ENCODE measurements at places on chromosomes 7 and 10.

- DNase-seq, result peak; percentile 79
Observed at GRCh38 chr7:5596046-5596895, 172.6 kb upstream of the TNRC18 start.

- no peak for DNase-seq
Observed at GRCh38 chr7:31494421-31494820, 19.5 kb upstream of the ITPRID1 start.

DNA sequence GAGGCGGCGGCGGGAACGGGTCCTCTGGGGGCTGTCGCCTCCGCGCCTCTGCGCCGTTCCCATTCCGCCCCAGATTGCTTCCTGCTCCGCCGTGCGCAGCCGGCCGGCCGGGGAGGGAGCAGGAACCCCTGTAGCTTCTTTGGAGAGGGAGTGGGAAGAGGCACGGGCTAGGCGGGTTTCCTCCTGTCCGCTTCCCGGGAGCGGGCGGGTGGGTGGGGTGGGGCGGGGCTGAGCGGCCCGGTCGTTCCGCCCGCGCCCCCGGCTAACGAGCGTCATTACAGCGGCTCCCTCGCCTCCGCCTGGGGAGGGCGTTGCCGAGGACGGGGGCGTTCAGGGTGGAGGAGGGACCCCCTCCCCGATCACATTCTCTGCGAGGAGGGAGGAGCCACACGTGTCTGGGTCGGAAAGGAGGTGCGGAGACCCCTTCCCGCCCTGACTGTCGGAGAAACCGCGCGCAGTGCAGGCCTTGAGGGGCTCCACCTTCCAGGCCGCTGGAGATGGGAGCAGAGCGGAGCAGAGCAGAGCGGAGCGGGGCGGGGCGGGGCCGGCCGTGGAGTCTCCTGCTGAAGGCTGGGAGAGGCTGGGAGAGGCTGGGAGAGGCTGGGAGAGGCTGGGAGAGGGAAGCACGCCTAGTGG lies 39.7 kb downstream of the AGAP3 start:
- DNase-seq, result no peak

GRCh38 chr10:128151031-128151430 lies 24.8 kb upstream of the MKI67 start:
- no peak for DNase-seq

GRCh38 chr10:101238732-101239105 lies 9.5 kb upstream of the LBX1 start:
- DNase-seq, result peak; percentile 47

DNA sequence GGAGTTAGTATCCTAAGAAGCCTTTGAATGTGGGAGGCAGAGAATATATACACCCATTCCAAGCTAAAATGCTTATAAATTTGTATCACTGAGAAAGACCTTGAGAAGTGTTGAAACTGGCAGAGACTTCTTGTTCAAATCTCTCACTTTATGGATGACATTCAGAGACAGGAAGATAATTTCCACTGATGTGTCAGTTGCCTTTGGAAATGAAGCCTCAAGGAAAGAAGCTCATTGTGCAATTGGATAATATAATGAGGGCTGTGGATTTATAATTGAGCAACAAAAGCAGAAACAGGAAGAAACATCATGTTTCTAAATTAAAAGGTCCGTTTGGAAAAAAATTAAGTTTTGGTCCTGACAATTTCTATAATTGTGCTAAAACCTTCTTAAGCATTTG lies 789.9 kb upstream of the IGFBP3 start:
- DNase-seq, result no peak

DNA sequence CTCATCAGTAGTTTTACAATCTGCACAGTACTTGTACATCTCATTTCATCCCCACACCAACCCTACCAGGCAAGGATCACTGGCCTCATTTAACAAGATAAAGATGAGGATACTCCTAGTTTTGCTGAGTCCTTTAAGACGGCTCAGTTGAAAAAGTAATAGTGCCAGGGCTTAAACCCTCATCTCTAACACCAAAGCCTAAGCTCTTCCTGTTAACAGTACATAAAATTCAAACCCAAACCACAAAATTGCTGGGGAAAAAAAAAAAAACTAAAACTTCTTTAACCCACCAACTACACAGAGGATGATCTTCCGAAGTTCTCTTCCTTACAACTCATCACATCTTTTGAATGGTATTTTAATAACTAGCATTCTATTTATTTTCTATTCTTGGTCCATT lies 1.3 kb downstream of the SAR1A start:
- no peak for DNase-seq

GRCh38 chr10:127033216-127034033 lies 128.2 kb downstream of the DOCK1 start:
- no peak for DNase-seq

GRCh38 chr10:30411263-30411662 lies 22.7 kb upstream of the MAP3K8 start:
- DNase-seq, result no peak

DNA sequence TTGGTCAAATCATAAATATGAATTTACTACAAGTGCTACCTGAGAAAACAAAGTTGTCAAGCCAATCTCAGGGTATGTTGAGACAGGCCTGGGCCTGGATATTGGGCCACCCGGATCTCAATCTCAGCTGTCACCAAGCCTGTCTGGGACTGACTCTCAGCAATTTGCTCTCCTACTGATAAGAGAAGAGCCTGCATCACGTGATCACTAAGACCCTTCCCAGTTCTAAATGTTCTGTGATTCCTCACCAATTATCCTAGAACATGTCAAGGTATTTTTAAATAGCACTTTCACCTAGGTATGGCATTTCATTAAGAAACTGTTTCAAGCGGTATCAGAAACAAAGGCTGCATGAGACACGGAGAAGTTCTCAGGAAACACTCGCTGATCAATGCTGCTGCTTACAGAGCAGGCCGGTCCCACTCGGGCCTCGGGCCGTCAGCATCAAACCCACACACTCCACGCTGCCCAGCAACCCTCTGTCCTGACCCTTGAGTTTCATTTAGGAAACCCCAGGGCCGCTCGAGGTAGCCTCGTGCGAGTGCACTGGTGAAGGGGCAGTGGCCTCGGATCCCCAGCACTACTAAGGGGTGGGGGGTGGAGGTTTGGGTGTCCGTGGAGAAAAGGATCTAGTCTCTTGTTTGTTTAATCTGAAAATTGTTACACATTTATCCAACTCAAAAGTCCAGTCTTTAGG lies 4.1 kb downstream of the KLF6 start:
- no peak for DNase-seq

- DNase-seq, result no peak
Observed at GRCh38 chr10:88702848-88703597, 3.0 kb upstream of the LIPK start.

DNA sequence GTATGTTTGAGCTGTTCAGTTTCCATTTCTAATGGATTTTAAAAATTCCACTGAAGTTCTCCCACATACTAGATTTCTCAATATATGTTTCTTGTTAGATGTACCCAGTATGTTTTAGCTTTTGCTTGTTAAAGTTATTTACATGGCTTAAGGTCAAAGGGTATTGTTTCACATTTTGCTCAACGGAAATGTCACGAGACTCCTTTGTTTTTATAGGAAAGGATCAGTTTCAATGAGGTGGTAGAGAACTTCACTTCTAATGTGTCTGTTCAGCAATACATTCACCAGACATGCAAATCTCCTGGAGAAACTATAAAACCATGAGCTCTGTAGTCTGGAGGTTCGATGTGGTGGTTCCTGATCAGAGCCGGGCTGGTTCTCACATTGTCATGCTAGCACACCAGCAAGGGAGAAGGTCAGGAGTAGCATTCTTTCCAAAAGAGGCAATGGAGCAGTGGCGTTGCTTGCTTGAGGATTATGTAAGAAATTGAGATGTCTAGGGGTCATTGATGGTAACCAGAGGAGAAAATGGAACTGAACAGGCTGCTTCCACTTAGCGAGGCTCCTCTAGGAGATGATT lies 114.0 kb downstream of the RAB18 start:
- DNase-seq, result no peak

- no peak for DNase-seq
Observed at GRCh38 chr10:17516376-17516775, 62.0 kb upstream of the ST8SIA6 start.

DNA sequence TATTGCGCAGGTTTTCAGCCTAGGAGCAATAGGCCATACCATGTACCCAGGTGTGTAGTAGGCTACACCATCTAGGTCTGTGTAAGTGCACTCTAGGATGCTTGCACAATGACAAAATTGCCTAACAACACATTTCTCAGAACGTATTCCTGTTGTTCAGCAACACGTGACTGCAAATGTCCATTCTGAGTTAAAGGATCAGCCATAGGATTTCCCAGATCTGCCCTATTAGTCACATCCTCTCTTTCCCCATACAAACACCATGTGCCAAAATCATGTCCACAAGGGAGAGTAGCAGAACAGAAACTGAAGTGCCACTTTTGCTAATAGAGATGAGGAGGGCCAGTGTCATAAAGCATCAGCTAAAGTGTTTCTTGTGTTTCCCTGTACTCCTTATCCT lies 42.6 kb upstream of the AMPH start:
- DNase-seq, result no peak

DNA sequence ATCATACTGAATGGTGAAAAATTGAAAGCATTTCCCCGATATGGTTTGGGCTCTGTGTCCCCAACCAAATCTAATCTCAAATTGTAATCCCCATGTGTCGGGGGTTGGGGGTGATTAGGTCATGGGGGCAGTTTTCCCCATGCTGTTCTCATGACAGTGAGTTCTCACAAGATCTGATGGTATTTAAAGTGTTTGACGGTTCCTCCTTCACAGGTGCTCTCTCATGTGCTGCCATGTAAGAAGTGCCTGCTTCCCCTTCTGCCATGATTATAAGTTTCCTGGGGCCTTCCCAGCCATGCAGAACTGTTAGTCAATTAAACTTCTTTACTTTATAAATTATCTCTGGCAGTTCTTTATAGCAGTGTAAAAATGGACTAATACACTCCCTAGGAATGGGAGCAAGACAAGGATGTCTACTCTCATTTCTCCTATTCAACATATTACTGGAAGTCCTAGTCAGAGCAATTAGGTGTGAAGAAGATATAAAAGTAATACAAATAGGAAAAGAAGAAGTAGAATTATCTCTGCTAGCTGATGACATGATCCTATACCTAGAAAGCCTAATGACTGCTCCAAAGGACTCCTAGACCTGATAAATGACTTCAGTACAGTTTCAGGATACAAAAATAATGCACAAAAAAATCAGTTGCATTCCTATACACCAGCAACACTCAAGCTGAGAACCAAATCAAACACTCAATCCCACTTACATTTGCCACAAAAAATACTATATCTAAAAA lies 260.6 kb downstream of the RNLS start:
- no peak for DNase-seq

GRCh38 chr7:137399827-137400823 lies 56.6 kb upstream of the PTN start:
- no peak for DNase-seq

GRCh38 chr10:12036073-12036655 lies 6.4 kb downstream of the UPF2 start:
- DNase-seq, result no peak

DNA sequence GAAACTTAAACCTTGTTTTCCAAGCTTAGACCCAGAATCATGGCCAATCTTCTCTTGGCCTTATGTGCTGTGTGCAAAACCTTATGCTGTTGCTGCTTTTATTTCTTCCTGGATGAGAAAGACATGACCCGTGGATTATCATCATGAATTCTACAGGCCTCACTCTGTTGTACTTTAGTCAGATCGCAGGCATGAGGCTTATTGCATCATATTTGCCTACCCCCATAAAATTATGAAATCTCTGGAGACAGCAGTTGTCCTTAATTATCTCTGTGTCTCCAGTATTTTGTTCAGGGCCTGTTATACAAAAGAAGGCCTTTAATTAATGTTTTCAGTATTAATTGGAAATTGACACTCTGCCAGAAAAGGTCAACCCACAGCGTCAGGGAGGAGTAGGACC lies 71.6 kb downstream of the PLCE1 start:
- no peak for DNase-seq

DNA sequence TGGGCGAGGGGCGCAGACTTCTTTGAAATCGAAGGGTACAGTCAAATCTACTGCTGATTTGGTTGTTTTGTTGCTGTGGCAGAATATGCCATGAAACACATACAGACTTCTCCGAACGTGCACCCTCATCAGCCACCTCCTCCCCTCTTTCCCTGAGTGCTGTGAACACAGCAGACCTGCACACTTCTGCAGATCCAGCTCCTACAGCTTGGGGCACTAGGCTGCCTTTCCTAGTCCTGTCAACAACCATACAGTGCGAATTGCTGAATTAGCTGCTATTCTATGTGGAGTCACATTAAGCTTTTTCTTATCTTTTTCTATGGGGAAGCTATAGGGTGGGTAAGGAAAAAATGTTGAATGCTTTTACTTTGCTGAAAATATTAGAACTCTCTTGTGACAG lies 57.5 kb downstream of the COL17A1 start:
- DNase-seq, result peak; percentile 13

GRCh38 chr7:46557295-46557711 lies 636.2 kb upstream of the IGFBP3 start:
- DNase-seq, result no peak

DNA sequence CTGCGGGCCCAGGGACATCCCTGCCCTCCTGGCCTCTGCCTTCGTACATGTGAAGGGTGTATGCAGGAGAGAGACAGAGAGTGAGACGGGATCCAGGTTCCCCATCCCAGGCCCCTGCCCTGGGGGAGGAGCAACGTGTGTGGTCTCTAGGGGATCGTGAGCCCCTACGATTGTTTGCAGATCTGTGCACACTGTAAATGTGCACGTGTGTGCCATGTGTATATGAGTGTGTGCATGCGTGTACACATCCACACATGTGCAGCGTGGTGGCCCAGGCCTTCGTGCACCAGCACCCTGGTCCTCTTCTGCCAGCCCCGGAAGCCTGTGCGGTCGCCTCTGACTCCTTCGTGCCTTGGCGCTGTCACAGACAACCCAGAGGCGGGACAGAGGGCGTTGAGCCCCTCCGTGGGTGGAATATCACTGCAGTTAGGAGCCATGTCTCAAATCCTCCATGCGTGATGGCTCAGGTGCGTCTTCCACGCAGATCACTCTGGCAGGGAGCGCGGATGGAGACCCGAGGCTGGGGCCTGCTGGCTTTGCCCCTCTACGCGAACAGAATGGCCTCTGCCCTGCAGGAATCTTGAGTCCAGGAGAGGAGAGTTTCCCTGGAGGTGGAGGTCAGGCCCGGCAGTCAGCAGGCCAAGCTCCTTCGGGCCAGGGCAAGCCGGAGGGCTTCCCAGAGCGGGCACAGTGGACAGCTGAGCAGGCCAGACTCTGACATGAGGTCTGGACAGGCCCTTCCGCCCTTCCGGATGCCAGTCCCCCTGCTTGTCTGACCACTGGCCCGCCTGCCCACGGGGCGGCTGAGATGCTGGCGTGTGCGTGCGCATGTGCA lies 97.5 kb downstream of the UNCX start:
- no peak for DNase-seq

DNA sequence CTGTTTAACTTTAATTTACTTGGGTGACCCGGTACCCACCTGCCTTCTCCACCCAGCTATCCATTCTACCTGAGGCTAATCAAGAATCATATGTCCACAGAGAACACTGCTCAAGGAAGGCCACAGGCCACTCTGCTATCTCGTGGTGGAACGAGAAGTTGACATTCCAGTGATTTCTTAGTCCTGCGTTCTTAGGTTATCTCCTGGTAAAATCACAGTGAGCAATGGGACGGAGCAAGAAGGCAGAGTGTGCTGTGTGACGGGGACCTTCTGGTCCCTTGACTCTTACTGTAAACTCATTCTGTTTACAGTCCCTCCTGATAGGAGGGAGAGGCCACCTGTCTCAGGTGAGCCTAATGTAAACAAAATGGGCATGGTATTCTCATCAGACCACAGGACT lies 256.6 kb downstream of the TNS3 start:
- DNase-seq, result no peak

GRCh38 chr10:14658331-14659127 lies 116.2 kb downstream of the FAM107B start:
- DNase-seq, result no peak

GRCh38 chr7:36732806-36733205 lies 8.5 kb upstream of the AOAH start:
- no peak for DNase-seq

GRCh38 chr7:107993891-107994291 lies 9.1 kb downstream of the LAMB1 start:
- no peak for DNase-seq
